Activated CD4-positive, alpha-beta T cell treated with anti-CD3 and anti-CD28 coated beads, Interleukin-2, amount 10 ng/mL, durations not matched to agents 24 days and 14 days (primary cell): ENCODE measurements at places on chromosomes 12 and 14.

DNA sequence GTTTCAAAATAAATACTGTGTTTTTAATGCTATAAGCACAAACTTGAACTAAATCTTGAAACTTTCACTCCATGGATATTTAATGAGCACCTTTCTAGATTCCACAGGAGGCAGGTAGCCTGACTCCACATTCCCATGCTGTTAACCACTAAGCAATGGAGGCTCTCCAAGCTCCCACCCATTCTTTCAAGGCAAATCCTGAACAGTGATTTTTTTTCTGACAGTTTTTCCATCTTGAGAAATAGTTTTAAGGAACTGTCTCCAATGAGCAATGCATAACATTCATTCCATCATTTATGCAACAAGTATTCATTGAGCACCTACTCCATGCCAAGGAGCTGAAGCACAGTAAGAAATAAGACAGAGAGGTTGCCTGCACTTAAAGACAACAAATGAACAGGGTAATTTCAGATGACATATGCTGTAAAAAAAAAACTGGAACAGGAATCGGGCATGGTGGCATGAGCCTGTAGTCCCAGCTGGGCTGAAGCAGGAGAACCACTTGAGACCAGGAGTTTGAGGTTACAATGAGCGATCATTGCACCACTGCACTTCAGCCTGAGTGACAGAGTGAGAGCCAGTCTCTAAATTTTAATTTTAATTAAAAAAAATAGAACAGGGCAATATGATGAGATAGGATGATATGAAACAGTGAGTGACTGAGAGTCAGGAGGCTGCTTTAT, 102.3 kb upstream of the CPSF6 start:
- DNase-seq: no peak

GRCh38 chr12:117646520-117646919, 285.1 kb upstream of the NOS1 start:
- DNase-seq: no peak

- no peak for DNase-seq
Observed at GRCh38 chr12:76445462-76445861, 97.2 kb upstream of the BBS10 start.

DNA sequence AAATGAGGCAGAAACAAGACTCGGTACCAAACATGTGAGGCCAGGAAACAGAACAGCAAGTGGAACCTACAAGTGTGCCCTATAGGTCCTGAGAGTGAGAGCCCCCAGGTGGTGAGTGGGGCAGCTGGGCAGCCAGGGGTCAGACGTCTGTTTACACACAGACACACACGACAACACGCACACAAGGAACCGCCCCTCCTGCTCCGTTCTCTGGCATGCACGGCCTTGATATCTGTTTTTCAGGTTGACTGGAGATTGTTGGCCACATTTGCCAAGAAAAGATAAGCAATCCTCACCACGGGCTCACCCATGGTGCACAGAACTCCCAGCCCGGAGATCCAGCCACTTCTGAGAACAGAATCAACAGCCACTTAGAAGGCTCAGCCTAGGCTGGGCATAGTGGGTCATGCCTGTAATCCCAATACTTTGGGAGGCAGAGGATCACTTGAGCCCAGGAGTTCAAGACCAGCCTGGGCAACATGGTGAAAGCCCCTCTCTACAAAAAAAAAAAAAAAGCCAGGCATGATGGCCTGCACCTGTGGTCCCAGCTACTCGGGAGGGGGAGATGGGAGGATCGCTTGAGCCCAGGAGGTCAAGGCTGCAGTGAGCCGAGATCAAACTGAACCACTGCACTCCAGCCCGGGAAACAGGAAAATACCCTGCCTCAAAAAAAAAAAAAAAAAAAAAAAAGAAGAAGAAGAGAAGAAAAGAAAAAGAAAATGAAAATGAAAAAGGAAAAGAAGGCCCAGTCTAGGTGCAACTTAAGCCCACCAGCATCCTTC, 19.4 kb upstream of the EIF5 start:
- no peak for DNase-seq

- DNase-seq: no peak
Observed at GRCh38 chr12:46787496-46788055, 38.2 kb downstream of the SLC38A4 start.

DNA sequence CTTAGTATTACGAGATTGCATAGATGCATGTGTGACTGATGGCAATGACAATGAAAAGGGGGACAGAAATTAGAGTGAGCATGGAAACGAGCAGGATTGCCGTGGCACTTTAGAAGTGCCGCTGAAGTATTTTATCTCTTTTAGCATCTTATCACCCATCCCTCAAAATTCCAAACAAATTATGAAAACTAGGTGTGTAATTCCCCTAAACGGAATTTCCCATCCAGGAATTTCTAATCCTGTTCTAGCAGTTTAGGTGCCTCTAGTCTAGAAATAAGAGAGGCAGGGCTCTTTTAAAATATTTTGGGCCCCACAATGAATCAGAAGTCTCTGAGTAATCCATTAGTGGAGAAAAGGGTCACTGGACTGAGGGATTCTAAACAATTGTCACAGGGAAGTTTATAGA, 947 bp downstream of the TMEM52B start:
- no peak for DNase-seq

DNA sequence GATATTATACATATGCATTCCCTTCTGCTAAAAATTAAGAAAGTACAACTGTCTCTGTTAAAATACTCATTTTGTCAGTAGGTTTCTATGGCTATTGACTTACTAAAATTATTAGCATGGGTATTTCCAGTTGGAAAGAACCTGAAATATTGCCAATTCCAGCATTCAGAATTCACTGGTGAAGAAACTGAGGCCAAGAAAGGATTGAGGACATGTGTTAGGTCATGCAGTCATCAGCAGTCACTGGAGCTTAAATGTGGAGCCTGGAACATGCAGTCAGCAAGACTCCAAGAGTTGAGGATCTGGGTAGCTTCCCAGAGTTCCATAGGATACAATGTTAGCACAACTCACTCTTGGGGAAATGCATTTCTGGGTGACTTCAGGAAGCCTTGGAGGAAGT, 1335.6 kb downstream of the AACS start:
- no peak for DNase-seq

GRCh38 chr12:80598004-80598606, 109.3 kb upstream of the MYF6 start:
- DNase-seq: no peak

DNA sequence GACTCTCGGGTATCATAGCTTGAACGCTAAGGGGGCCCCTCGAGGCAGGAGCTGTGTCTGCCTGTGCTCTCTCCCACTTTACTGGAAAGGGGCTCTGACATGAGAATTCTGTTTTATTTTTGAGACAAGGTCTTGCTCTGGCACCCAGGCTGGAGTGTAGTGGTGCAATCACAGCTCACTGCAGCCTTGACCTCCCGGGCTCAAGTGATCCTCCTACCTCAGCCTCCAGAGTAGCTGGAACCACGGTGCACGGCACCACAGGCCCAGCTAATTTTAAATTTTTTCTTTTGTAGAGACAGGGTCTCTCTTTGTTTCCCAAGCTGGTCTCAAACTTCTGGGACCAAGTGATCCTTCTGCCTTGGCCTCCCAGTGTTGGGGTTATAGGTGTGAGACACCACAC, 77.7 kb downstream of the PAPOLA start:
- peak; percentile 49 for DNase-seq

- peak; percentile 77 for DNase-seq
Observed at GRCh38 chr14:50943943-50944646, at the start of gene PYGL. Gene PYGL (minus strand): TSS chr14:50944483. CDS start chr14:50944403, 80 bp downstream.

DNA sequence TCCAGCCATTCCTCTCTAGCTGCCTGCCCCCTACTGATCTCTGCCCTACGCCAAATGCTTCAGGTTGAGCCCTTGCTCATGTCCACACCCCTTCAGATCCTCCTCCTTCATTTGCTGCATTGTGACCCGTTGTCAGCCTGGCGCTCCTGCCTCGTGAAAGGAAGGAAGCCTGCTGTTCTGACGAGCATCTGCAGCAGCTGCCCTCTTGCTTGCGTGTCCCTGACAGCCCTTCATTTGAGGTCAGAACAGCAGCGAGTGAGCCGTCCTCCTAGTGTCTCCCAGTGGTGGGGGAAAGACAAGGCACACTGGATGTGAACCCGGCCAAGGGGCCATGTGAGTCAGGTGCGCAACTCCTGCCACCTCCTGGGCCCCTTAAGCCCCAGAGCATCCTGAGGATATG, 3.0 kb upstream of the PIANP start:
- DNase-seq: no peak

DNA sequence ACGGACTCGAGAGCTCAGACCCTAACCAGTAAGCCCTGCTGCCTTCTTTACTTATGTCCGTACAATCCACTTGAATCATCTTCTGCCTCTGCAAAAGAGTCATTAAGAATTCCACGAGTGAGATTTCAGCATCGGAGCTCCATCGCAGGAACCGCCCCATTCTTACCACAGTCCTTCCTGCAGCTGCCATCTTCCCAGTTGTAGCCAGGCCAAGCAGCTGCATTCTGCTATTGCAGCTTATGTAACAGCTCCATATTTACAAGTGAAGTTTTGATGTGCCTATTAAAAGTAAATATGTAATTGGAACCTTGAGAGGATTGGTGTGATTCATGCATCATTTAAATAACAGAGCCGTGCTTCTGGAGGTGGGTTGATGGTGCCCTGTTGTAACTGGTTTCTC, 157.4 kb downstream of the KICS2 start:
- no peak for DNase-seq

DNA sequence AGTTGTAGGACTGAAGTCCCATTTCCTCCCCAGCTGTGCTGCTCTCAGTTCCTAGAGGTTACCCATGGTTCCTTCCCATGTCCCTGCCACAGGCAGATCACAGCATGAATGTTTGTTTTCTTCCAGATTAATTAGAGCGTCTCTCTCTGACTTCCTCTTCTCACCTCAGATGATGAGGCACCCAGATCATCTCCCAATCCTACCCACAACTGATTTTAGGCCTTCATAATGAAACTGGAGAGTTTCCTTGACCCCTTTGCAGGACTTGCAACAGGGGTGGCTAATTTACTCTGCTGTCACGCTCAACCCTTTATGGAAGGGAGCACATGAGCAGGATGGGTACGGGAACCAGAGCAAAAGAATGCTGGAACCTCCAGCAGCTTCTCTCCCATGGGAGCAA, 32.1 kb upstream of the TXNRD1 start:
- DNase-seq: no peak

DNA sequence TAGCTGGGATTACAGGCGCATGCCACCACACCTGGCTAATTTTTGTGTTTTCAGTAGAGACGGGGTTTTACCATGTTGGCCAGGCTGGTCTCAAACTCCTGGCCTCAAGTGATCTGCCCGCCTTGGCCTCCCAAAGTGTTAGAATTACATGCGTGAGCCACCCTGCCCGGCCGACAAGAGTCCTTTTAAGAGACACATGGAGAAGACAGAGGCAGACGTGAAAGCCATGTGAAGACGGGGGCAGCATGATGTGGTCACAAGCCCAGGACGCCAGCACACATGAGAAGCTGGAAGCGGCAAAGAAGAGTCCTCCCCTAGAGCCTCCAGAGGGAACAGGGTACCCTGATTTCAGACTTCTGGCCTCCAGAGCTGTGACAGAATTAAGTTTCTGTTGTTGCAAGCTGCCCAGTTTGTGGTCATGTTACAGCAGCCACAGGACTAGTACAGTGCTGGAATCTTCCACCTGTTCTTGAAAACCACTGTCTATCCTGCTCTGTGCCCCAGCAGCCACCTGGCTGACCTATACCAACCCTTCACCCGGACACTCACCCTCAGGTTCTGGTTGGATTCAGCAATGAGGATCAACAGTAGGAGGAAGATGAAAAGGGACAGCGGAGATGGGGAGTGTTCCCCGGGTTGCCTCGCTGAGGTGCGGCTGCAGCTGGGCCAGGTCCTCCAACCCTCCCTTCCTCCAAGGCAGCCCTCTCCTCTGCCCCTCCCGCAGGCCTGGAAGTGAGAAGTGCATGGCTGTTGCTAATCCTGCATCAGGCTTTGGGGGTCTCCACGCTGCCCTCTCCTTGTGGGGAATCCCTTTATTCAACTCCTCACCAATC, 16.9 kb downstream of the VPS37B start:
- no peak for DNase-seq

- no peak for DNase-seq
Observed at GRCh38 chr12:39368096-39368495, 74.8 kb downstream of the KIF21A start.

DNA sequence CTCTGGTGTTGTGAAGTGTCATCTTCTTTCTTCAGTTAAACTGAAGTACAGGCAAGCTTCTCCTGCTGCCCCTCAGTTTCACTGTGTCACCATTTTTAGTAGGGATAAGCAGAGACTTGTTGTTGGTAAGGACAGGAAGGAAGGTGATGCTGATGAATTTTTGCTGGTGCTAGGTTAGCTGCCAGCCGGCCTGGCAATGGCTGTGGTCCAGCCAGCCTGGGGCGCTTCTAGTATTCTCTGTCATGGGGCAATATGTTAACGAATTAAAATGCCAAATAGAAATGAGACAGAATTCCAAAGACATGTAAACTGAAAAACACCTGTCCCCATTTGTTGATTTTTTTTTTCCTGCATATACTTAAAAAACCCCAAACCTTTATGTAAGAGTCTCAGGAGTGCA, 602.9 kb downstream of the DIO2 start:
- no peak for DNase-seq

- no peak for DNase-seq
Observed at GRCh38 chr12:85076688-85077430, 40.7 kb downstream of the LRRIQ1 start.

DNA sequence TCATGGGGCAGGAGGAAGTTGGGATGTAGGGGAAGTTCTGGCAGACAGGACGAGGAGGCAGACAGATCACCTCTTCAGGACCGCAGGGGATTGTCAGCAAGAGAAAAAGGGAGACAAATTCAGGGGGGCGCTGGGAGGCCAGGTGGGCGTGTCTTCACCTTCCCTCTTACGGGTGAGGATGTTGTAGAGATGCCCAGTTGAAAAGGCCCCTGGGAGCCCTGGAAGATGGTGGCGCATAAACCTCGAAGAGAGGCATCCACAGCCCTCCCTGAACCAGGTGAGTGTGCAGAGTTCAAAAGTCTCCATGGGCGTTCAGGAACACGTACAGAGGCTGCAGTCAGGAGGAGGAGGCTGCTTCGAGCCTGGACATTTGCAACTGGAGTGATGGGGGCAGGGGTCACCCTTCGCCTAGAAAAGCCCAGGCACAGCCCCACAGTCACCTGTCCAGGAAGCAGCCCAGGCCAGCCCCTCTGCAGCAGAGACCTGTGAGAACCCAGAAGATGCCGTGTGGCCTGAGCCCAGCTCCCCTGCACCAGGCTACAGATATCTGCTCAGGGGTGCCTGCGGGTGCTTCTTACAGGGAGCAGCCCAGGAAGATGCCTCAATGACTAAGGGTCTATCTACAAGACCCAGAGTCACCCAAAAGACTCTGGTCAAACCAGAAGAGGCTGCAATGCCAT, 74.4 kb downstream of the PRIMA1 start:
- no peak for DNase-seq

GRCh38 chr14:68342216-68342763, 450.6 kb downstream of the ZFP36L1 start:
- no peak for DNase-seq
